Chondrocyte (in vitro differentiated cells): ENCODE measurements at places on chromosomes 4 and X. TPM values are rescaled to one million over a fixed set of nuclear protein-coding genes. Genes with fewer than 3 reads are reported as not detected.

GRCh38 chr4:26325191-26325590 lies 4.4 kb downstream of the RBPJ start:
- no peak for DNase-seq

- no peak for DNase-seq
Measured at GRCh38 chrX:9349572-9350494, 115.0 kb upstream of the TBL1X start.

CCNA2 gene
- 8.2 to 10.3 TPM (median 9.3 TPM) in 3 replicates for total RNA-seq

- DNase-seq, result no peak
Measured at GRCh38 chr4:27005501-27005900, 144.9 kb downstream of the STIM2 start.

DNA sequence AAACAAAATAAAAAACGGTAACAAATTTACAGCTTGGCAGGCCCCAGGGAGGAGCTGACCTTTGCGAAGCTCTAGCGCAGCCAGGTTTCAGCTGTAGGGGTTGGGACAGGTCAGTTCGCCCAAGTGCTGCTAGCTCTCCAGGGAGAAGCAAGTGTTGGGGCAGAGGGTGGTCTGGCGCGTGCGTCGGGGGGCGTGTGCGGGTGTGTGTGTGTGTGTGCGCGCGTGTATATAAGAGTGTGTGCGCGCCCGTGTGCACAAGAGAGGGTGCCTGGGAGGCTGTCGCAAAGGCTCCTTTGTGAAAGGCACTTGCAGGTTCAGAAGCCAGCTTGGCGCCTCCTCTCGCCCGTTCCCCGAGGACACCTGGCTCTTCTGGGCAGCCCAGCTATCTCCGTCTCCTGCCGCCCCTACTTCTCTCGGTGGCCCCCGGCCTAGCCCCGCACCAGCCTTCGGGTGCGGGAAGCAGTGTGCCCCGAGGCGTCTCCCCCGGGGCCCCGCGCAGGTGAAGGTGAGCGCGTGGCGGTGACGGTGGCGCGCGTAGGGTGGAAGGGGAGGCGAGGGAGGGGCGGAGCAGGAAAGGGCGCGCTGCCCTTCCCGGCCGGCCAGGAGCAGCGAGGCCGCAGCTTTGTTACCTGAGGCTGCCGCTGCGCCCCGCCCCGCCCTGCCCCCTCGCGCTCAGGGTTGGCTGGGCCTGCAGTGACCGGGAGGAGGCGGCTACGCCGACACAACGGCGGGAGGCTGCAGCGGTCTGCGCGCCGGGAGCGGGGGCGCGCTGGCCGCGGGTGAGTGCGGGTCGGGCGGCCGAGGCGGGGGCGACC lies at the start of gene FHDC1:
TSS of gene FHDC1 (plus strand) at position 693 of the 815 bp plus-strand sequence. CDS start 6,735 bp downstream, outside the sequence.
- DNase-seq, result peak; percentile 77

GRCh38 chr4:118758293-118758692 lies 73.1 kb downstream of the METTL14 start:
- no peak for DNase-seq

GLRA2 gene
- total RNA-seq, result not detected in 3 replicates

BMP3 gene
- total RNA-seq, result not detected in 3 replicates
